SW480 (cell line): ENCODE measurements at places on chromosomes 7 and 10.

- DNase-seq, result peak; percentile 81
Measured at GRCh38 chr10:104350127-104350635, 3.5 kb upstream of the CFAP58 start.

DNA sequence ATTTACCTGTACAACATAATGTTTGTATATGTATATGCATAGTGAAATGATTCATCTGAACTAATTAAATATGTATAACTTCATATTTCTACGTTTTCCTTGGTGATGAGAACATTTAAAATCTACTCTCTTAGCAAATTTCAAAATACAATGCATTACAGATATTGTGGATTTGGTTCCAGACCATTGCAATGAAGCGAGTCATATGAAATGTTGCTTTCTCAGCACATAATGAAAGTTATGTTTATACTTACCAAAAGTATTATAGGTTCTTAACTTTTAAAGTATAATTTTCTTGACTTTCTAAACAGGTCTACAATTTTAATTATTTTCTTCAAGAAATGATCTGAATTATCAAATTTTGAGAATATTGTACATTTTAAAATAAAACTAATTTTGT, 189.2 kb downstream of the CSTF2T start:
- no peak for DNase-seq

DNA sequence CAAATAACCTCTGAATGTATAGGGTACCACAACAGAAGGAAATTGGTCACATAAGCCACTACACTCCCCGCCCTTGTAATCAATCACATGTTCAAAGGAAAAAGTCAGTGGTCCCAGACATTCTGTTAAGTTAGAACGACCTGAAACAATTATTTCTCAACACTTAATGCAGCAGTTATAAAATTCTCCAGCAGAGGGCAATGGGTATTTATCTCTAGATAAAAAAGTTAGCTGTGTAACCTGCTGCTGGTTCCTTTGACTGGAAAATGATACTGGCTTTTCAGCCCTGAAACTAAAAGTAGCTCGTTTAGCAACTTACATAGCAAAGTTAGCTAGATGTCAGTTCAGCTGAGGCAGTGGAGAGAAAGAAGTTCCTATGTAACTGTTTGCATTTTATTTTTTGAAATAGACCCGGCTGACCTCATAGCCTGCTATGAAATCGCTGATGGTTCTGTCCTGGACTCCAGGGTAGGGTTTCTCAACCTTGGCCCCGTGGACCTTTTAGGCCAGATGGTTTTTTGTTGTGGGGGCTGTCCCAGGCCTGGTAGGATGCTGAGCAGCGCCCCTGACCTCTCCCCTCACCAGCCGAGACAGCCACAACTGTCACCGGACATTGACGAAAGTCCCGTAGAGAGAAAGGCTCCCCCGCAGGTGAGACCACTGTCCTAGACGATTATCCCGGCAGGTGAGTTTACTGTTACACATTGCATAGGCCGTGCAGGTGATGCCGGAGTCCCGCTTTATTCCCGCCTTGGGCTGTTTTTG, 40.2 kb upstream of the PROSER2 start:
- peak; percentile 73 for DNase-seq

- DNase-seq, result no peak
Measured at GRCh38 chr7:123348690-123349089, 148.9 kb upstream of the SLC13A1 start.

DNA sequence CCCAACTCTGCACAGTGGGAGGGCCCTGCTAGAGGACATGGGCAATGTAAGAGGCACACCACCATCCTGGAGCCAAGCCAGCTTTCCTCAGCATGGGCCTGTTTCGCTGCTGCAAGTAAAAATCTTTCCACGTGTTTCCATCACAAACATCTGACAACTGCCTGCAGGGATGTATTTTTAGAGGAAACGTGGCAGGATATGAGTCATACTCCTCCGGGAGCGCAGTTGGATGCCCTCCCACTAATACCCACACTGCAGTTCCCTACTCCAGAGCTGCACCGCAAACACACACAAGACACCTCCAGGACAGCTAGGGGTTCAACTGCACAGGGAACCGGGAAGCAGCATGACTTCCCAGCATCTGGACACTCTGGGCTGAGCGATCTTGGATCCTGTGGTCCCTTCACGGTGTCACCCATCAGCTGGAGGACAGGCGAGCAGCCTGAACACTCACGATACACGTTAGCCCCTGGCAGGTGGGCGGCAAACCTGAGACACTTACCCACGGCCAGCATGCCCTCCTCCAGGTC, 26.1 kb downstream of the PLAC9 start:
- peak; percentile 90 for DNase-seq
